ENCODE measurements at places on chromosomes 12 and 14.

DNA sequence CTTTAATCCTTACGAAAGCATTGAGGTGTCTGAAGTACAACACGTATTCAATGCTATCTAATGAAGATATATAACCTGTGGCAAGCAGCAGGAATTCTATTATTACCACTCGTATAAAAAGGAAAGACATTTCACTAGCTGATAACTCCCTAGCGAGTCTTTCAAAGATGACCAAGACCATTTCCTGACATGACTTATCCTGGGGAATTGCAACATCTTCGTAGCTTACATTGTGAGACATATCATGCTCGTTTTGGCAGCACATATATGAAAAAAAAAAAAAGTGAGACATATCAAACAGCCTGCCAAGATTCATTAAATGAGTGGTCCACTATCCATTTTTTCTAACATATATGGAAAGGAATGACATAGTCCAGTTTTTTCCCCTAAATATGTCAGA, 337.0 kb downstream of the FSCB start:
- DNase-seq: no peak

DNA sequence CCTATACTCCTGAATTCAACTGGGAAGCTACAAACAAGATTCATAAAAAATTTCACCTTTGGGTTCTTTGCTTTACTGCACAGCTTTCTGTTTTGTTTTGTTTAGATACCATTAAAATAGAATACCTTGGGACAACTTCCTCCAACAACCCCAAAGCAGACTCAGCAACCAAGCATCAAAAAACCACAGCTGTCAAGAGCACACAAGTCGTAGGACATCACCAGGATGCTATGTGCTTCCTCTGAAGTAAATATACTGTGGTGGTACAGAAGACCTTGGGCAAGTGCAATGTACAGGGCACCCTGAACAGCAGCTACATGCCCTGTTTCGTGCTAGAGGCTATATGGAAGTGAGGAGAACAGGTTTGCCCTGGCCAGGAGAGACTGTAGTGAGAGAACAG, 359.3 kb downstream of the BCL11B start:
- DNase-seq: no peak

GRCh38 chr12:99200711-99201384, 446.7 kb upstream of the GARIN6 start:
- no peak for DNase-seq

DNA sequence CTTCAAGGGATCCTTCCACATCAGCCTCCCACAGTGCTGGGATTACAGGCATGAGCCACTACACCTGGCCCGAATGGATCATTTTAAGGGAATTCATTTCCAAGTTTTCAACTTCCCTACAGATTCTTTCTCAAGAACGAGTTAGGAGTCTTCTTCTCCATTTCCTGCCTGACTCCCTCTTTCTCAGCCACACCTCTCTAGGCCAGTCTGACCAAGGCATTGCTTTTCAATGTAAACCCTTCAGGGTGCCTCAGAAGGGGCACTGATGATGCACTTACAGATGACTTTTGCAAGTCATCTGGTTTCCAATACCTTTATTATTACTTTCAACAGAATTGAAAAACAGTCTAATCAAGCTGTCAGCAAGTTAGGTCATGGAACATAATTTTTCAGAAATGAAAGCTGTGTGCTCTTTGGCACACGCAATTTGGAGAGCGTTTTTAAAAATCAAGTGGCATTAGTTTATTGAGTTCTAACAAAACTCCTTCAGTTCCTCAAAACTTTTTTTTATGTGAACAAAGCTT, 47.2 kb downstream of the SVOP start:
- DNase-seq: no peak

- DNase-seq: peak; percentile 24
Observed at GRCh38 chr14:50804181-50804721, 26.7 kb downstream of the NIN start.

DNA sequence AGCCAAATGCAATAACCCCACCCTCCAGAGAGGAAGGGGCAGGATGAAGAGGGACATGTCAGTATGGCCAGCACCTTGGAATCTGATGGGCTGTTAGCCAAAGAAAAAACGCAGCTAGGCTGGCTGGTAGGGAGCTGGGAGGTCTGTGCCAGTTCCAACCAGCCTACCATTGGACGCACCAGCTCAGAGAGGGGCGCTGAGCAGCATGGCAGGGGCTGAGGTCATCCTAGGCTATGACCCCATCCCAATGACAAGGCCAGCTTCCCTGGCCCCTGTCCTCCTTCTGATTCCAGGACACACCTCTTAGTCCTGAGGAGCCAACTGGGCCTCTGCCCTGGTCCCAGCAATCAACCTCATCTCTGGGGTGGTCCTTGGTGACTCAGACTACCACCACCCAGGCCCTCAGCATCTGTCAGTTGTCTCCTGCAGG, 12.2 kb downstream of the ACTN1 start:
- no peak for DNase-seq

DNA sequence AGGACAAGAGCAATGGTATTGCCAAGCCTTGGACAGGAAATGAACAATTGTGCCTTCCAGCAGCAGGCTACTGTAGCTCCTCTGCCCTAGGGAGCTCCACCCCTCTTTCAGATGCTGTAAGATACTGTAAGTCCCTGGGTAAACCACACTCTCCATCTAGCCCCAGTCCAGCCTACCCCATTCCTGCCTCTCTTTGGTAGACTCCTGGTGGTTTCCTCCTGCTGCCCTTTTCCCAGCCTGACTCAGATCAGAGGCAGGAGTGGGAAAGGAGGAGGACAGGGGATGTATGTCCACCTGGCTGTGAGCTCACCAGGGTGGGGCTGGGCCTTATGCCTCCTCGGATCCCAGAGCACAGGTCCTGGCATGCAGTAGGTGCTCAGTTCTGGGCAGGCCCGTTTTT, 174.6 kb downstream of the ESRRB start:
- DNase-seq: no peak

- DNase-seq: no peak
Observed at GRCh38 chr14:97802430-97803373, 1005.5 kb downstream of the VRK1 start.

- DNase-seq: no peak
Observed at GRCh38 chr14:101008631-101009336, 105.3 kb upstream of the RTL1 start.

GRCh38 chr12:103639983-103640382, 52.9 kb downstream of the STAB2 start:
- no peak for DNase-seq

DNA sequence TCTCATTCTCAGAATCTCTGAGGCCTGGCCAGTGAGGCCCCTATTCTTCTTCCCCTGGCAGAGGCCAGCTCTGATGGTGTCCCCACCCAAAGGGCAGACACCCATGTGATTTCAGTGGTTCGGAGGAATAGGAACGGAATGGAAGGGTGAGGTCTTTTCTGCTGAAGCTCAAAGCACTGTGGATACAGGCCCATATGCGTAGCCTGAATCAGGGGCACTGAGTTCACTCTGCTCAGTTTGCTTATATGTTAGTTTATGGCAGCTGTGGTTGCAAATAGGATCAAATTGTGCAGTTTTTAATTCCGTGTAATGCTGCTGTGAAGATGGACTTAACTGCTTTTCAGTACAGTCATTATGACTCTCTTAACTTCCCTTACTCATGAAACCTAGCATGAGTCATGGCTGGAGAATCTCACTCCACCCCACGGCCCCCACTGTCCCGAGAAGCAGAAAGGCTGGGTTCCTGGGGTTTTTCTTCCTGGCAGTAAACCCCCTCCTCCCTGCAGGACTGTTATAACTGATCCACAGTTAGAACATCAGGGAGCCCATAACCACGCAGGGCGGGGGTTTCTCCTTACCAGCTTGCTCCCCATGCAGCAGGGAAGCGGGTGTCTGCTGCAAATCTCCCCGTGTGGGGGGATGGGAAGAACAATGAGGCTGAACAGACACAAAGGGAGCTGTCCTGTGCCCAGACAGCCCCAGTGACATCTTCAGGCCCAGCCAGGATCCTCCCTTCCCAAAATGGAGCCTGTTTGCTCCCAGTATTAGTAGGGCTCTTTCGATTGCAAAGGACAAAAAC, 122.7 kb downstream of the SLC38A6 start:
- DNase-seq: peak; percentile 82

GRCh38 chr12:77555074-77555473, 275.6 kb upstream of the NAV3 start:
- DNase-seq: no peak

DNA sequence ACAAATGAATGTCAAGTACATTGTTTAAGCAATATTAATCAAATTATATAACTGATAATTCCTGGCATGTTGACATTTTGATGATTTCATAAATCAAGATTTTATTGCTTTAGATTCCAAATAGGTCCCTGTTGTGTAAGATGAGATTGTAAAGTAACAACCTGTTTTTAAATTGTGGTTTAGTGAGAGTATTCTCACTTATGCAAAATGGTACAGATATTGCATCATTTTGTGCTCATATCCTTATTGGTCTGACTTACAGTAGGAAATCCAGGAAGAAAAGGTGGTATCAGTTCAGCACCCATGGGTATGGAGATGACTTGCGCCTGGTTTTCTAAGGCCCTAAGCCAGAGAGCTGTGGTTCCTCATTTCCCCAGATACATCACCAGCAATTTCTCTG, 165.5 kb downstream of the KIF21A start:
- no peak for DNase-seq

GRCh38 chr14:101288436-101289229, 272.7 kb upstream of the DIO3 start:
- DNase-seq: no peak

GRCh38 chr12:111685322-111685810, 390 bp downstream of the BRAP start:
- no peak for DNase-seq

- DNase-seq: no peak
Observed at GRCh38 chr14:105166571-105167302, 1.8 kb downstream of the JAG2 start.

GRCh38 chr14:104135904-104136471, 2.4 kb upstream of the KIF26A start:
- DNase-seq: no peak

- peak; percentile 87 for DNase-seq
Observed at GRCh38 chr12:76763746-76764675, at the start of gene ZDHHC17. ZDHHC17 (plus strand) TSS chr12:76764115; CDS start chr12:76764237, 122 bp downstream.

DNA sequence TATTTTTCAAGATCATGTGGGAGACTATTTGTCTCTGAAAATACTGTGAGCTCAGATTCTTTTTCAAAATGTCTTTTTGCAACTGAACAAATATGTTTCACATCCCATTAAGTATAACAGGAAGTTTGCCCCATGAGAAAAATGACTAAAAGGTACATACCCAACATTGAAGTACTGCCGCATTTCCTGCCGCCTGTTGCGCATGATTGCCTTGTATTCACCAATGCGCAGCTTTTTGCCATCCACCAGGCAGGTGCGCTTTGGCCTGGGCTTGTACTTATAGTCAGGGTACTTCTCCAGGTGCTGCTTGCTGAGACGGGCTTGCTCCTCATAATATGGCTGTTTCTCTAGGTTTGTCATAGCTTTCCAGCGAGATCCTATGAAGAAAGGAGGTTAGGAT, 413.2 kb downstream of the SOX5 start:
- no peak for DNase-seq

DNA sequence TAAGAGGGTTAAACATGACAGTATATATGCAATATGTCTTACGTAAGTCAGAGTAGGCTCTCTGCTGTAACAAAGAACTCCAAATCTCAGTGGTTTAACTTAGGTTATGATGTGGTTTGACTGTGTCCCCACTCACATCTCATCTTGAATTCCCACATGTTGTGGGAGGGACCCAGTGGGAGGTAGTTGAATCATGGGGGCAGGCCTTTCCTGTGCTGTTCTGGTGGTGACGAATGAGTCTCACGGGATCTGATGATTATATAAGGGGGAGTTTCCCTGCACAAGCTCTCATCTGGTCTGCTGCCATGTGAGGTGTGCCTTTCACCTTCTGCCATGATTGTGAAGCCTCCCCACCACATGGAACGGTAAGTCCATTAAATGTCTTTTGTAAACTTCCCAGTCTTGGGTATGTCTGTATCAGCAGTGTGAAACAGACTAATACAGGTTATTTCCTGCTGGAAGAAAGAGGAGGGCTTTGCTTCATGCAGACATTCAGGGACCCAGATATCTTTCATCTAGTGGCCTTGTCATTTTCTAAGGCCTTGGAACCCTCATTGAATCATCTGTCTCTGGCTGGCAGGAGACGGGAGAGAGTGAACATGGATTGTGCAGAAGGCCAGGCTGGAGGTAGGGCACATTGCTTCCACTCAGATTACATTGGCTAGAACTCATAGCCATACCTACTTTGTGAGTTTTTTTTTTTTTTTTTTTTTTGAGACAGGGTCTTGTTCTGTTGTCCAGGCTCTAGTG, 96.1 kb downstream of the CRADD start:
- no peak for DNase-seq

DNA sequence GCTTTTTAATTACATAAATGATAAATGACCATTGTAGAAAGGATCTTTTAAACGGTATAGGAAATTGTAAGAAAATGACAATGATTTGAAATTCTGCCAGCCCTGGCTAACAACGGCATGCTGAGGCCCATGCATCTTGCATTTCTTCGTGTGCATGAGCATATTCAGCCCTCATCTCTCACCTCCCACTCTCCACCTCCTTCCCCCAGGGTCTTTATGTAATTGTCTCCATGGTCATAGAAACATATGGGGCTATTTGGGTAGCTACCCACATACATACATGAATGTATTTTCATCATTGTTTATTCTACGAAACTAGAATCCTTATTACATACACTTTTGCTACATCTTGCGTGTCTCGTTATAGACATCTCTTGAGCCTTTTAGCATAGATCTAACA, 4.5 kb downstream of the MYO1H start:
- no peak for DNase-seq

DNA sequence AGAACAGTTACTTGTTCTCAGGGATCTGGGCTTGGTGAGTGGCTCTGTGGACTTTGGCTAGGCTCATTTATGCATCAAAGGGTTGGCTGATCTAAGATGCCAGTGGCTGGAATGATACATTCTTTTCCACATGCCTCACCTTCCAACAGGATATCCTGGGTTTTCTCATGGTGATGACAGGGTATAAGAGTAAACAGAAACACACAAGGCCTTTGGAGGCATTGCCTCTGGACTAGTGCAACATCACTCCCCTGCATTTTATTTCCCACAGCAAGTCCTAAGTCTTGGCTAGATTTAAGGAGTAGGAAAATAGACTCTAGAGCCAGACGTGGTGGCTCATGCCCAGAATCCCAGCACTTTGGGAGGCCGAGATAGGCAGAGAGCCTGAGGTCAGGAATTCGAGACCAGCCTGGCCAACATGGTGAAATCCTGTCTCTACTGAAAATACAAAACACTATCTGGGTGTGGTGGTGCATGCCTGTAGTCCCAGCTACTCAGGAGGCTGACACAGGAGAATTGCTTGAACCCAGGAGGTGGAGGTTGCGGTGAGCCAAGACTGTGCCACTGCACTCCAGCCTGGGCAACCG, 47.9 kb downstream of the RPH3A start:
- peak; percentile 48 for DNase-seq

DNA sequence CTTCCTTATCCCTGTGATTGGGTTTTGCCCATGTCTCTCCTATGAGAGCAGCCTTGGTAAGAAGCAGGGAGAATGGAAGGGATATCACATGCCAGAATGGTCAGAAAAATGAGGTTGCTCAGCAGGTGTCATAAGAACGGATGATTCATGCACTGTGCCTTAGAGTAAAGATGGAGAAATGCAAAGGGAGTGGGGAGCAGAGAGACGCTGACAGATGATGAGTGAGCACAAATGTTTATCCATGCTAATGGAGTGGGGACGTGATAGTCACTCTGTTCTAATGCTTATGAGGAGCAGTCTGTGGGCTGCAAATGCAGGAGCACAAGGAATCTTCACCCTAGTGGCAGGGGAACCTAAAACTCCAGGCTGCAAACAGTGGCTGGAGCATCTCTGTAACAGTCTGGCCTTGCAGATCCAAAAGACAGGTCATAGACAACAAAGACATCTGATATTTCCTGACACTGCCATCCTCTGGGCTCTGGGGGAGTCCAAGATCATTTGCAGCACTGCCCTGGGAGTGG, 243.2 kb downstream of the CACNA1C start:
- peak; percentile 13 for DNase-seq
